ENCODE measurements at places on chromosomes 11 and 22. TPM values are rescaled to one million over a fixed set of nuclear protein-coding genes. Genes with fewer than 3 reads are reported as not detected.

- peak; percentile 88 for DNase-seq
Measured at GRCh38 chr22:30287648-30288418, 1.5 kb downstream of the CASTOR1 start.

- DNase-seq: peak; percentile 80
Measured at GRCh38 chr11:118232659-118233058, 7.8 kb upstream of the JAML start.

DNA sequence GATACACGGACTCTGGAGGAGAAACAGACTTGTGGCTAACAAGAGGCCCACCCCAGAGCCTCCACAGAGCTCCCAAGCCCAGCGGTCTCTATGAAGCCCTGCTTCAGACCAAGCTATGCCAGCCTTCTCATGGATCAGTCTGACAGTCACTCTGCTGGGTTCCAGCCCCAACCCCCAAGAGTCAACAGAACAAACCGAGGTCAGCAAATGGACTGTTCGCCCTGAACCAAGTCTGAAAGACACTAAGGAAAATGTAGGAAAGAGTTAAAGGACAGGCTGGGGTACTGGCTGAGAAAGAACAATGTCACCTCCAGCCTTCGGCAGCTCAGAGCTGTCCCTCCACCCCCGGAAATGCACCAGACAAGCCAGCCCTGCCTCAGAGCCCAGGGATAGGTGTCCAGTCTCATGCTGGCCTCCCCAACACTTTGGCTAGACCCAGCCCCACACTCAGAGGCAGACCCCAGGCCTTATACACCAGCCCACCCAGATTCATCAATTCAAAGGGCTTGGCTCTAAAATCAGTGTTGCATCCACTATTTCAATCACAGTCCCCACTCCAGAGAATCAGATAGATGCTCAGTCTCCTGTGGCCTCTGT, 3.8 kb downstream of the ARFGAP2 start:
- DNase-seq: no peak

Gene SUN2
- 175 TPM for total RNA-seq

Data from activated T-cell treated with anti-CD3 and anti-CD28 coated beads, Interleukin-2, amount 50 U/mL, for 72 hours (primary cell).